ENCODE measurements at places on chromosomes 13 and 19.

GRCh38 chr13:48496271-48497161 lies 36.4 kb downstream of the RCBTB2 start:
- no peak for DNase-seq

GRCh38 chr19:52453324-52454094 lies at the start of gene ZNF578:
Gene ZNF578, plus strand, starts transcription at chr19:52453553. Its CDS starts 48,293 bp downstream, at chr19:52501846.
- DNase-seq: peak; percentile 48

DNA sequence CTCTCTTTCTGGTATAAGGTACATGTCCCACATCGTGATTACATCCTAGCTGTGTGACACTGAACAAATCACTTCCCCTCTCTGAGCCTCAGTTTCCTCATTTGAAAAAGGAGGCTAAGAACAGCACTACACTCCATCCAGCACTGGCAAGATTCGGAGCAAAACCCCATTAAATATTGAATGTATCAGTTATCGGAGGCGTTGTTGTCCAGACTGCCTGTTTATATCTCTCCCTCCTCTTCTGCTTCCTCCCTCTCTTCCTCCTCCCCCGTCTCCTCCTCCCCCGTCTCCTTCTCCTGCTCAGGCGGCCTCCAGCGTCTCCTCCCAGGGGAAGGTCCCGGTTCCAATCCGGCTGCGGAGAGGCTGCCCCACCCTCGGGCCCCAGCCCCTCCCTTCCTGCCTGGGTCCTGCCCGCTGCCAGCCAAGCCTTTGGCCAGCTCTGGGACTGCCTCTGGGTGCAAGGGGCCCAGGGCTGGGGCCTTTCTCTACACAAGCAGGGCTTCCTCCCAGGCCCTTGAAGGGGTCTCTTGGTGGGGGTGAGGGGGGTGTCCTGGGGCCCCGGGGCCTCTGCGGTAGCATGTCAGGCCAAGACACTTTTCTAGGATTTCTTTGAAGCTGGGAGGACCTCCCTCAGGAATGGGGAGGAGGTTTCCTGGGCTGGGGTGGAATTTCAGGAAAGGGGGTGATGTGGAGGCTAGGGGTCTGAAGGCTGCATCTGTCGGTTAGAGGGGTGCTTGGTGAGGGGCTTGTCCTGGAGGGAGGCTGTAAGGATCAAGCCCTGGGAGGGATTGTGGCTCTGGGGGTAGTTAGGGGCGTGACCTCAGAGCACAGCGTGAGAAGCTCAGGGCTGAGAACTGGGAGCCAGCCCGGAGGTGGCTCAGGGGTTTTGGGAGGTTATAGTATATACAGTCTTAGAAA lies 1.9 kb downstream of the RRAS start:
- DNase-seq: no peak

DNA sequence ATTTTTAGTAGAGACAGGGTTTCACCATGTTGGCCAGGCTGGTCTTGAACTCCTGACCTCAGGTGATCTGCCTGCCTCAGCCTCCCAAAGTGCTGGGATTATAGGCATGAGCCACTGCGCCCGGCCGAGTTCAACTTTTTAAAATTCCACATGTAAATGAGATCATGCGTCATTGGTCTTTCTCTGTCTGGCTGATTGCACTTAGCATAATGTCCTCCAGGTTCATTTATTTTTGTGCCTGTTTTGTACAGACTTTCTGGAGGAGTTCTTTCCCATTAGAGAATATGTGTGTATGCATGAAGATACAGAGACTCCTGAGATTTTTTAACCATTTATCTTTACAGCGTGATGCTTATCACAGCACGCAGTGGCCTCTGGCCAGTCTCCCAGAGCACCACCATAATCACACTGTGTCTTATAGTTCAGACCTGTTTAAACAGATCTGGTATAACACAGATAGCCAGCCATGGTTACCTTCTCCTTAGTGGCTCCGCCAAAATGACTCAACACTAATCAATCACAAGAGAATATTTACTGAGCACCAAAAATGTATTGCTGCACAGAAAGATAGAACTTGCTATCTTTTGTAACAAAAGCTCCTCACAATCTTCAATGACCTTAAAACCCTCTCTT lies 11.4 kb upstream of the STARD13 start:
- no peak for DNase-seq

DNA sequence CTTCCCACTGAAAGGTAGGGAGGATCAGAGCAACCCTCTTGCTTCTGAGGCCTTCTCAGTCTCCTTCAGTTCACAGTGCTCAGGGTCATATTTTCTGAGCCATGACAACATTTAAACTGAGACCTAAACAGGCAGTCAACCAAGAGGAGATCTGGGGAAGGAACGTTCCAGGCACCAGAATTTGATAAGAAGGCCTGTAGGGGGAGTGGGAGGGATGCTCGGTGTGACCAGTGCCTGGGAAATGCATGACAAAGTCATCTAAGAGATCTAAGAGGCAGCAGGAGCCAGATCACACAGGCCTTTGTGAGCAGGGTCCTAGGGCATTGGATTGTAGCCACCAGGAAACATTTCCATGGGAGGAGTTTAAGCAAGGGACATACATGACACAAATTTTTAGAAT lies 71.6 kb downstream of the SHISA2 start:
- DNase-seq: no peak
